ENCODE measurements at places on chromosomes 3 and 15.

- no peak for DNase-seq
These were observed 127.7 kb upstream of the EPHA3 start for GRCh38 chr3:88979760-88980159.

- no peak for DNase-seq
These were observed 304.4 kb upstream of the NR2E3 start for GRCh38 chr15:71505962-71506361.

DNA sequence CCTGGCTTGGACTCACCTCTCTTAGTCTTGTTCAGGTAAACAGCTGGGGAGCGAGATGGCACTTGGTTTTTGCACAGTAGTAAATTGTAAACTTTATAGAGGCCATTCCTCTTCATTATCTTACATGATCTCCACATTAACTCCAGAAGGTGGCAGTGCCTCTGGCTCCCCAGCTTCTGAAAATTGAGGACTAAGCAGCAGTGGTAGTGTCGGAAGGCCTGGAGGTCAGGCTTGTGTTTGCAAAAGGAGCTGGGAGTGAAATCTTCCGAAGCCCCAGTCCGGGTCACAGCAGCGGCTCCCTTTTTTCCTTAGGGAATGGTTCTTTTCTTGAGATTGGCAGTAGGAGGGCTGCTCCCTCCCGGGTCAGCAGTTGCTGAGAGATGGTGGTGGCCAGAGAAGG lies 85.7 kb downstream of the FNDC3B start:
- no peak for DNase-seq

- DNase-seq = no peak
These were observed 69.6 kb downstream of the CGNL1 start for GRCh38 chr15:57445872-57446271.

DNA sequence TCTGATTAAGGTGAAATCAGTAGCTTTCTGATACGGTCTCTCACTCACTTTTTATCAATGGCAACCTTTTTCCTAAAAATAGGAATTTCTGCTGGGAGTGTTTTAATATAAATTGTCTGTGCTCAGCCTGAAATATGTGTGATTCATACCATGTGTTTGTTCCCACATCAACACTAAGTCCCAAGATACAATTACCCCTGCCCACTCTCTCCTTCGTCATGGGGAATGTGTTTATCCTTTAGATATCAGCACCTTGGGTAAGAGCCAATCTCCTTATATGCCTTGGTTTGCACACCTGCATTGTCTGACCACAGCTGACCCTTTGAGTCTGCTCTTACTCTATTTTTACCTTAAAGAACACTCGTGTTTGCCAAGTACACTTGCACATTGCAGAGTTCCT lies 356.4 kb downstream of the LPP start:
- DNase-seq = no peak
